Spleen (tissue), 13 donors: ENCODE measurements at places on chromosomes 4 and X.

DNA sequence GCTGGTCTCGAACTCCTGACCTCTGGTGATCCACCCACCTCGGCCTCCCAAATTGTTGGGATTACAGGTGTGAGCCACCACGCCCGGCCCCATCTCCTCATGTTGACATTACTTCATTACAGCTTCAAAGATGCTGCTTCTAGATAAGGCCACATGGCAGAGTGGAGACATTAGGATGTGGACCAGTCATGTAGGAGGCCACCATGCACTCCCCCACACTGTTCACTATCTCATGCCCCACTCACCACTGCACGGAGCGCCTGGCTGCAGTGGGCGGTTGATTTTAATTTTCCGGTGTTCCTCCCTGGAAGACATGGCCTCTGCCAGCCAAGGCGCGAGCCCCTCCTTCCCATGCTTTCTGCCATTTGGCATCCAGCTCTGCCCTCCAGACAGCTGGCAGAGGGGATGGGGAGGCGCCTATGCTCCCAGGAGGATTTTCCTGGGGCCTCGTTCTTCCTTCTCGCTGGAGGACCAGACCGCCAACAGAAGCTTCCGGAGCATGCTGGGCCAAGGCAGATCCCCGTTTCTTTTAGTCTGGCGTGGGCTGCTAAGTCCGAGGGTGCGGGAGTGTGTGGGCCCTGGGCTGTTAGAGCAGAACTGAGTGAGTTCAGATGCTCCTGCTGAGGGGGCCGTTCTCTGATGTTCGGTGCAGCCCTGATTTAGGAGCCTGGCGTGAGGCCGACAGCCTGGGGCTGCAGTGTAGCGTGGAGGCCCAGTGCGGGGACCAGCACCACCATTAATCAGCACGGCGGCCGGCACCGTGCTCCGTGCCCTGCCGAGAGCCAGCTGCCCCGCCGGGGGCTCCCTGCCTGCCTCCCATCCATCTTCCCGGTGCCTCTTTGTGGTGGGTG lies 93.1 kb downstream of the SORCS2 start:
- peaks cover 45% of the 10 kb centered on the region for H3K27me3 ChIP-seq
- no peak overlapping the region for H3K4me3 ChIP-seq
- DNase-seq = no peak
- no peaks in the 10 kb centered on the region for H3K36me3 ChIP-seq
- H3K27ac ChIP-seq = no peak overlapping the region

DNA sequence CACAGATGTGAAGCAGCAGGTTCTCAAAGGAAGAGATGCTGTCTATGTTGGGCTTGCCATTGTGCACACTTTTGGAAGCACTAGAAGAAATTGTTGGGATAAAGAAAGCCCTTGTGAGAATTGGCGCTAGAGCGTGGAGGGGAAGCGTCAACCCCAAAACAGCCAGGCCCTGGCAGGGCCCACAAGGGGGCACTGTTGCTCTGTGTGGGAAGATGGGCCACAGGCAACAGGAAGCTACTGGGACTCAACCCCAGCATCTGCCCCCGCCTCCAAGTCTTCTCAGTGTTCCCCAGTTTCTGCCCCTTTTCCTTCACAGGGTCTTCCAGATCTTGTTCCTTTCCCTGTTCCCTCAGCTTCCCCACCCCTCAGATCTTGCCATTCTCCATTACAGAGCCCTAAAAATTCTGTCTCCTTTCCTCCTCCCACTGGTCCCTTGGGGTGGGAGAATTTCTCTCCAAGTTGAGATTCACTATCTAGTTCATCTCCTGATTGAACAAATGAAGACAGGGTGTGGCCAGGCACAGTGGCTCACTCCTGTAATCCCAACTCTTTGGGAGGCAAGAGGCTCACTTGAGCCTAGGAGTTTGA lies 85.5 kb downstream of the STARD8 start:
- no peaks in the 10 kb centered on the region for H3K36me3 ChIP-seq
- DNase-seq = peak; percentile 85
- H3K27me3 ChIP-seq = no peaks in the 10 kb centered on the region

GRCh38 chr4:20444599-20445337 lies 193.1 kb downstream of the SLIT2 start:
- H3K27me3 ChIP-seq = no peaks in the 10 kb centered on the region
- no peak overlapping the region for H3K27ac ChIP-seq
- no peaks in the 10 kb centered on the region for H3K36me3 ChIP-seq
- no peak for DNase-seq
- H3K4me3 ChIP-seq = no peak overlapping the region

DNA sequence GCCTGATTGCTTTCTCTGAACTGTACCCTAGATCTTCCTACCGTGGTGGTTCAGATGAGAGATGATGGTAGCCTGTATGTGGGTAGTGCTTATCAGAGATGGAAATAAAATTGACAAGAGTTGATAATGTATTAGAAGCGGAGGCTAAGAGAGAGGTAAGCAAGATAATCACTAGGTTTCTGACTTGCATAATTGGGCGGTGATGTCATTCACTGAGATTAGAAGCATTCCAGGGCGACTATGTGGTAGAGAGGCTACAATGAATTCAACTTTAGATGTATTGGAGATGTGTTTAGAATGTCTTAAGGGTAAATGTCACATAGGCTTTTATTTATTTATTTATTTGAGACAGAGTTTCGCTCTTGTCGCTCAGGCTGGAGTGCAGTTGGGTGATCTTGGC lies 415 bp upstream of the TENM3 start:
- no peak overlapping the region for H3K27ac ChIP-seq
- H3K4me3 ChIP-seq = no peak overlapping the region

DNA sequence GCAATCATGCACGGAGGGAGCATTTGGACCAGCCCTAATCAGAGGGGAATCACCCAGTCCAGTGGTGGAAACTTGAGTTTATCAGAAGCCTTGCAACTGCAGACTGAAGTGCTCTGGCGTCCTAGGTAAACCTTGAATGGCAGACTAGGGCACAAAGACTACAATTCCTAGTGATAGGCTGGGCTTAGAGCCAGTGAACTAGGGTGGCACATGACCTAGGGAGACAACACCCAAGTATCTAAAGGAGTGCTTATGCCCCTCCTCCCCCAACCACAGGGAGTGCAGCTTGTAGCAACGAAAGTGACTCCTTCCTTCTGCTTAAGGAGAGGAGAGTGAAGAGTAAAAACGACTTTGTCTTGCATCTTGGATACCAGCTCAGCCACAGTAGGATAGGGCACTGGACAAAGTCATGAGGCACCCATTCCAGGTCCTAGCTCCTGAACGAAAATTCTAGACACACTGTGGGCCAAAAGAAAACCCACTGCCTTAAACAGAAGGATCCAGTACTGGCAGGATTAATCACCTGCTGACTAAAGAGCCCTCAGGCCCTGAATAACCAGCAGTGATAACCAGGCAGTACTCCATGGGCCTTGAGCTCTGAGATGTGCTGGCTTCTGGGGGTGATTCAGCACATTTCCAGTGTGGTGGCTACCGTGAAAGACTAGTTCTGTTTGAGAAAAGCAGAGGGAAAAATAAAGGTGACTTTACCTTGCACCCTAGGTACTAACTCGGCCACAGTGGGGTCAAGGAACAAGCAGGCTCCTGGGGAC lies 58.7 kb upstream of the STARD8 start:
- H3K36me3 ChIP-seq = no peaks in the 10 kb centered on the region
- H3K4me3 ChIP-seq = no peak overlapping the region
- H3K4me1 ChIP-seq = no peaks in the 10 kb centered on the region
- no peak for DNase-seq
- no peaks in the 10 kb centered on the region for H3K27me3 ChIP-seq

DNA sequence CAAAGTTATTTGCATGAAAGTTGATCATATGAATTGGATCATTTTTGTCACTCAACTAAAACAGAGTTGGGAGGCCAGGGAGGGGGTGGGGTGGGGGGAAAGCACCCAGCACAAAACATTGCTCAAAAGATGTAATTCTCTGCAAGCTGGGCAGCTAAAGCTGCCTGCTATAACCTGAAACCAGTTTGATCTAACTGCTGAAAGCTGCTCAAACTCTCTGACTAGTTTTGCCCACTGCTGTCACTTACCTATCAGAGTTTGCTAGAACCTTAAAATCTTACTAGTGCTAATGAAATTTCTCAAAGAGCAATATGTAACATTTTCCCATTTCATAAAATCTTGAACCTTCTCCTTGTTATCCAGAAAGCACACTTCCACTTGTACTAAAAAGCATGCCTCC lies 10.4 kb downstream of the CXCL8 start:
- no peak overlapping the region for H3K27ac ChIP-seq
- no peak overlapping the region for H3K4me3 ChIP-seq
- H3K27me3 ChIP-seq = no peaks in the 10 kb centered on the region
- H3K4me1 ChIP-seq = no peaks in the 10 kb centered on the region

DNA sequence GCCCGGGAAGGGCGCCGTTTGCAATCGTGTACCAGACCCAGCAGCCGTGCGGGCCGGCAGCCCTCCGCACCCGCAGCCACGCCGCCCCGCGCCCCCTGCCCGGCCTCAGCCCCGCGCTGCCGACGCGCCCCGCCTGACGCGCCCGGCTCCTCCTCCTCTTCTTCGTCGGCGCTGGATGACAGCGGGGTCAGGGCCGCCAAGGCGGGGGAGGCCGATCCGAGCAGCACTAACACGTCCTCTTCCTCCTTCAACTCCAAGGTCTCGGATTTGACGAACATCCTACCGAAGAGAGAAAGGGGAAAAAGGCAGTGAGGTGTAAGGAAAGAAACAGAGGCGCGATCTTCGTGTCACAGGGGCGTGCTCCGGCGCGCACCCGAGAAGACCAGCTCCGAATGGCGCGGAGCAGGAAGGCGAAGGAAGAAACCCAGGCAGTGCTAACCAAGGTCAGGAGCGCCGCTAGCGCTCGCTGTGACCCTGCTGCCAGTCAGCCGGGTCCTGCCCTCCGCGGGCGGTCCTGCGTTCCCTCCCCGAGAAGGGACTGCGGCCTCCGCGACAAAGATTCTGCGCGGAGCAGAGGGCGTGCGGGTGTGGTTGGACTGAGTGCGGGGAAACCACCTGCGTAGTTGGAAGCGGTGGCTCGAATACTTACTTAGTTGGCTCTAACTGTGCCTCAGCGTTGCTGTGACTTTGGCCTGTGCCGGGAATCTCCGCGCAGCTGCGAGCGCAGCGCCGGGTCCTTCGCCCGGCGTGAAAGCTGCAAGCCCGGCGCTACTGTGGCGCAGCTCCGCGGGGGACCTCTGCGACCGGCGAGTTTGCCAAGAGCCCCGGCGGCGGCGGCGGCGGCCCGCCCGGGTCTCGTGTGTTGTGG lies 548 bp downstream of the NEUROG2 start:
- H3K36me3 ChIP-seq = no peaks in the 10 kb centered on the region
- peaks cover 100% of the 10 kb centered on the region for H3K27me3 ChIP-seq
- peaks cover 51% of the 10 kb centered on the region for H3K4me1 ChIP-seq
- no peak for DNase-seq
- H3K27ac ChIP-seq = no peak overlapping the region
- peak overlapping the region; percentile 60 for H3K4me3 ChIP-seq

GRCh38 chr4:85127653-85128052 lies 161.2 kb upstream of the WDFY3 start:
- no peak overlapping the region for H3K4me3 ChIP-seq
- peak; percentile 79 for DNase-seq
- H3K4me1 ChIP-seq = no peaks in the 10 kb centered on the region
- H3K36me3 ChIP-seq = no peaks in the 10 kb centered on the region
